Colonic mucosa (tissue), 4 donors: ENCODE measurements at places on chromosomes 6 and 20.

GRCh38 chr6:116405138-116405537 is 34.4 kb downstream of the DSE start:
- DNase-seq, result no peak

- no peak for DNase-seq
Measured at GRCh38 chr20:46123482-46124245, 5.5 kb downstream of the CD40 start.

GRCh38 chr6:107827541-107827940 is 3.4 kb upstream of the SCML4 start:
- no peak for DNase-seq

- peak; percentile 79 for DNase-seq
Measured at GRCh38 chr6:143060806-143061596, at the start of gene AIG1. AIG1 (plus strand) TSS chr6:143060889; CDS start chr6:143060926, 37 bp downstream.

- DNase-seq, result no peak
Measured at GRCh38 chr6:154359679-154360078, 3.1 kb upstream of the IPCEF1 start.

GRCh38 chr20:20697325-20697845 is 15.1 kb downstream of the RALGAPA2 start:
- no peak for DNase-seq

DNA sequence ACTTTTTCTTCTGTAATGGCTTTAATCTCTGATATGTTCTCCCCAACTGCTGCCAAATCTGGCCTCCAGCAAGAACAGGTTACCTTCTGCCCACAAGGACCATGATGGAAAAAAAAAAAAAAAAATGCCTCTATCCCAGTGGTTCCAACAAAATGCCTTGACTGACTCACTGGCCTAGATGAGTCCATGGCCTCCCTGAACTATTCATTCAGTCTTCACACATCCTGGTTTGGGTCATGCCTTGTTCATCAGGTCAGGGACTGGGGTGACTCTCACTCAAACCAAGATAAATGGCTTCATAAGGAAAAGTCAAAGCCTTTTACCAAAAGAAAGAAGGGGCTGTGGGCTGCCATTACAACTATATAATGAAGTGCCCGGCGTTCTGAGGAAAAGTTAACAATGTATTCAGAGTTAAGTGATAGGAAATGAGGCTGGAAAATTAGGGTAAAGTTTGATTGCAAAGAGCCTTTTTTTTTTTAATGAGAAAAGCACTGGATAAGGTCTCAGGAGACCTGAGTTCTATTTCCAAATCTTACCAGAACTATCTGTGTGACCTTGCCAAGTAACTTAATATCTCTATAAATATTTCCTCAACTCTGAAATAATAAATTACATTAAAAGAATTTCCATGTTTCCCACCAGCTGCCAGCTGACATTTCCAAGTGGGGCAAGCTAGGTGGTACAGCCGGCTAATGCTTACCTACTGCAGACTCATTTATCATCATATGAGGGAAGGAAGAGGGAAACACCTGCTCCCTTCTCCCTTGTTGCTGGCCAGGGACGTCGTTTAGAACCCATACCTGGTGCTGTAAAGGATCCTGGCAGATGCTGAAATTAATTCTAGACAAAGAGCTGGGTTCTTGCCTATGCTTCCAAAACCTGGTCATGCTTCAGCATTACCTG is 380.0 kb upstream of the MARCKS start:
- no peak for DNase-seq

GRCh38 chr6:159279790-159280277 is 110.6 kb downstream of the FNDC1 start:
- no peak for DNase-seq

DNA sequence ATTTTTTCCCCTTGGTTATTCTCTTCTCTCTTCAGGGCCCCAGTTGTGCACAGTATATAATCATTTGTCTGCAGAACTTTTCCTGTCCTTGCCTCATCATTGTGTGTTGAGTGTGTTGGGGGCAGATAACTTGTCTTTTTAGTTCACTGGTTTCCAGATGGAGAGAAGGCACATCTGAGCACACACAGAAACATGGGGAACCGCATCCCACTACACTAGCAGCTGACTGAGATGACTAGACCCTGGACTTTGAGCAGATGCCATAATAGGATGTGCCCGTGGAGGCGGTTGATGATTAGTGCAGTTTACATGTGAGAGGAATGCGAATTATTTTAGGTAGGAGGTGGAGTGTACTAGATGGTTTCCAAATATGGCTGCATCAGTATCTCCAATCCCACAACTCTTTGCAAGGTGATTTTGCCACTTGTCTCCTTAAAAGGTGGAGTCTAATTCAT is 26.5 kb upstream of the SH3BGRL2 start:
- DNase-seq, result no peak

GRCh38 chr6:14010275-14010674 is 85.5 kb downstream of the RNF182 start:
- no peak for DNase-seq

DNA sequence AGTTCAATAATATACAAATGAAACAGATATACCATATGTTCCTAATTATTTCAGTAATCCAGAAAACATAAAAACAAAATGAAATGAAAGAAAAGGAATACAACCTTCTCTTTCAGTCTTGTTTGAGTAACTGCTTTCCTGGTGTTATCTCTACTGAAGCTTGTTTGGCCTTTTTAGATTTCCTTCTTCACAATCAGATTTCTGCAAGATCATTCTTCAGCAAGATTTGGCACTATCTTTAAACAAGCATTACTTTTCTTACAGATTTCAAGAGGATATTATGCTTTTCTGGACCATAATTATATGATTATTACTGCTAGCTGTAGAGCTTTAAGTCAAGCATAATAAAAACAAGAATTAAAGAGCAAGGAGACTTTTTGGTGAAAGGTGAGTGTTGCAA is 120.2 kb downstream of the MYB start:
- DNase-seq, result no peak

GRCh38 chr20:41228858-41229257 is 88.7 kb downstream of the ZHX3 start:
- DNase-seq, result no peak

DNA sequence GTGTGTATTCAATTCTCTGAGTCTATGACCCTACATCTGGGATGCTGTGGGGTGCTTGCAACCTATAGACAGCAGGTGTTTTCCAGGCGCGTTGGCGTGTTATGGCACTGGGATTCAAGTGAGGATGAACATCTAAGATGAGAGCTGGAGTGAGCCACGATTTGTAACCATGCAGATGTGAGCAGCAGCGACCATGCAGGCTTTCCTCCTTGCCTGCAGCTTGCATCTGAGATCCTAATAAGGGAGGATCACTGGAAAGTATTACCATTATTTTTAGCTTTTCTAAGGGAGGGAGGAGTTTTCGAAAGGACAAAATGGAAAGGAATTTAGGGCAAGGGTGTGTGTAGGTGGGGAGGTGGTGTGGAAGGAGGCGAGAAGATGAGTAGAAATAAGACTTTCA is 216.7 kb downstream of the ATXN1 start:
- DNase-seq, result no peak

GRCh38 chr6:44386364-44386928 is 1.1 kb upstream of the CDC5L start:
- DNase-seq, result peak; percentile 32

- DNase-seq, result no peak
Measured at GRCh38 chr6:87483929-87484328, 11.2 kb downstream of the SLC35A1 start.

DNA sequence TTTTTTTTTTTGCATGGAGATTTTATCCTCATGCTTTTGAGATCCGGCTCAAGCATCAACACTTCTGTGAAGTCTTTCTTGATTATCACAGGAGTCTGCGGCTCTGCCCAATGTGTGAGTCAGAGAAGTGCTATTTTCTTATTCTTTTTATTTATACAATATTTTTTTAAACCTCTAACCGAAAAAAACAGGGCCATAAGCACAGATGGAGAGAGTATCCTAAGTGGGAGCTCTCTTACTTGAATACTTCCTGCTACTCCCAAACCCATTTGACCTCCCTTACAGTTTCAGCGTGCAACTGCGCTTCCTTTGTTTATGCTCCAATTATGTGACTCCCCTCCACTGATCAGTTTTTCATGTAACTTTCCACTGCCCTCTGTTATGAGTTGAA is 8.7 kb upstream of the ATXN1 start:
- no peak for DNase-seq

GRCh38 chr20:1696521-1697209 is 39.1 kb upstream of the SIRPG start:
- no peak for DNase-seq

- no peak for DNase-seq
Measured at GRCh38 chr20:5928836-5929715, 21.3 kb downstream of the TRMT6 start.

DNA sequence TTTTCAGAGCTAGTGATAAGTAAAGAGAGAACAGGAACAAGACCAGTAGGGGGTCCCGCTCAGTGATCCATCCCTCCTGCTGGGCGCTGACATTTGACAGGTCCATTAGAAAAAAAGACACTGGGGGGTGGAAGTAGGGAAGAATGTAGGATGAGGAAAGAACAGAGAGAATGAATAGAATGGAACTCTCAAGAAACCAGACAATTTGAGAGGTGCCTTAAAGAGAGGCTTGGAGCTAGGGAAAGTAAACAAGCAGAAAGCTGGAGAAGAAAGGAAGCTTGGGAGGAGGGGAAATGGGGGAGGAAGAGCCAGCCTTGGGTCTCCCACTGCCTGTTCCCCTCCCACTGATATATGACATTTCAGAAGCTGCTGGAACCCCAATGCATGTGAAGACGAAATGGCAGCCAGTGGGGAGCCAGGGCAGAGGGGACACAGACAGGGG is 8.4 kb downstream of the GABBR1 start:
- no peak for DNase-seq

DNA sequence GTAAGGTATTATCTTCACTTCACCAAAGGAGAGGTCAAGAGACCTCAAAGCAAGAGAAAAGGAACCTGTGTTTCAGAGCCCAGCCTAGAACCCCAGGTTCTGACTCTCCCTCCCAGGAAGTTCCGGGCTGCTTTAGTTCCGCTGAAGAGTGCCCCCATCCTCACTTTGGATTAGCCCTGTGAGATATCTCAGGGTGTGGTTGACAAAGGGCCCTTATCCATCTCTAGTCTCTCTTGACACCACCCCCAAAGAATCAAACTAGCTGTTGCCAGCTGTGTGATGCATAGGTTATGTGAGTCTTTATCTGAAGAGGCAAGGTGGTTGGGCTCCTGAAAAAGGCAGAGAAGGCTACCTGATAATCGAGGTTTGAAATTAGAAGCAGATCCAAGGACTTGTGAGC is 20.6 kb downstream of the BRPF3 start:
- DNase-seq, result no peak

DNA sequence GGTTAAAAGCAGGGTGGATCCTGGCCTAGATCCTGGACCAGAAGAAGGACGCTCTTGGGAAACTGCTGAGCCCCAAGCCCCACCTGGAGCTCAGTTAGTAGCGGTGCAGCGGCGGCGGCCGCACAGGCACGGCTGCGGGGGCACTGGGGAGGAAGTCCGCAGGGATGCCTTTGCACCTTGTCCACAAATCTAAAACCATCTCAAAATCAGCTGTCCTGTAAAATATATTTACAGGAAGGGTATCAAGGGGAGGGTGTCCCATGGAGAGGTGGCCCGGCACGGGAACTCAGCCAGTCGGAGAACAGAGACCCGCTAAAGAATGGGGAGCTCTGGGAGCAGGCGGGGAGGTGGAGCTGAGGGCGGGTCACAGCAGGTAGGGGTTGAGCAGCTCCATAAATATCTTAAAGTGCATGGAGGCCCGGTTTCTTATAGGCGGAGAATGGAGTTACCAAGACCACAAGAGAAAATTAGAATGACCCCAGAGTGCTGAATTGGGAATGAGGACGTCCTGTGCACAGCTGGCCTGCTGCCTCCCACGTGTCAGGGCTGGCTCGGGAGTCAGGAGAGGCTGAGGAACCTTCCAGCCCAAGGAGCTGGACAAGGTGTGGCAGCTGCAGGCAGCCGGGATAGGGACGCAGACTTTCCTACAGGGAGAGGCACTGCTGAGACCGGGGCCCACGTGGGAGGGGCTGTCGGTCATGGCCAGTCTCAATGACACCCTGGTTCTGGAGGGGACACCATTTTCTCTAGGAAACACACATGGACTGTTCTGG is 8.0 kb downstream of the MTG2 start:
- DNase-seq, result no peak

- no peak for DNase-seq
Measured at GRCh38 chr6:118932421-118932820, 2.5 kb downstream of the MCM9 start.

DNA sequence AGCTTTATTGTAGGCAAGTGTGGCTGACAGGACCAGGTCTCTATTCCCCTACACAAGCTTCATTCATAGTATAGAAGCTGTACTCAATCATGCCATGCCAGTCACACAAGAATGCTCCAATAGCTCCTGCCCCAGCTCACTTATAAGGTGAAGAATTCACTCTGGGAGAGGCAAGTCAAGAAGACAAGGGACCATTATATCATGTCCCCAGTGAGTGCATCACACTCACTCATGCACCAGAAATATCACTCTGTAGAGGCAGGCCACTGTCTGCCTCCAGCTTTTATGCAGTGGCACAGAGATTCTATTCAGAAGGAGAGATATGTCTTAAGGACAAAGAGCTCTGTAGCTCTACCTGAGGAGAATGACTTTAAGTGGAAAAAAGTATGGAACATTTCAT is 263.2 kb downstream of the GJA1 start:
- no peak for DNase-seq

GRCh38 chr6:20658053-20658452 is 123.8 kb downstream of the CDKAL1 start:
- no peak for DNase-seq

- DNase-seq, result no peak
Measured at GRCh38 chr6:128278836-128279235, 241.6 kb downstream of the PTPRK start.

GRCh38 chr20:53598140-53599043 is 4.8 kb upstream of the ZNF217 start:
- DNase-seq, result peak; percentile 20

- no peak for DNase-seq
Measured at GRCh38 chr20:51341581-51341980, 200.9 kb downstream of the NFATC2 start.

DNA sequence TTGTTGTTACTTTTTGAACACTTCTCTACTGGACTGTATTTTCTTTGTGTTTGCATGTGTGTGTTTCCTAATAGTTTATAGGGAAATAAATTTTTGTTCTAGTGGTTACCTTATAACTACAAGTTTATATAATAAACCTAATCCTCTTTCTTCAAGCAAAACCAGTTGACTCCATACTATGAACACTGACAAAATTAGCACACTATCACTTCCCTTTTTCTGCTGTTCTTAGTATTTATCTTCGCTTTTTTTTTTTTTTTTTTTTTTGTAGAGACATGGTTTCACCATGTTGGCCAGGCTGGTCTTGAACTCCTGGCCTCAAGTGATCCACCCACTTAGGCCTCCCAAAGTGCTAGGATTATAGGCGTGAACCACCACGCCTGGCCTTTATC is 25.0 kb upstream of the C6orf62 start:
- no peak for DNase-seq
